Activated B cell treated with CpG ODN at 0.5 μM for 24 hours (primary cell): ENCODE measurements at places on chromosomes 6 and 20.

DNA sequence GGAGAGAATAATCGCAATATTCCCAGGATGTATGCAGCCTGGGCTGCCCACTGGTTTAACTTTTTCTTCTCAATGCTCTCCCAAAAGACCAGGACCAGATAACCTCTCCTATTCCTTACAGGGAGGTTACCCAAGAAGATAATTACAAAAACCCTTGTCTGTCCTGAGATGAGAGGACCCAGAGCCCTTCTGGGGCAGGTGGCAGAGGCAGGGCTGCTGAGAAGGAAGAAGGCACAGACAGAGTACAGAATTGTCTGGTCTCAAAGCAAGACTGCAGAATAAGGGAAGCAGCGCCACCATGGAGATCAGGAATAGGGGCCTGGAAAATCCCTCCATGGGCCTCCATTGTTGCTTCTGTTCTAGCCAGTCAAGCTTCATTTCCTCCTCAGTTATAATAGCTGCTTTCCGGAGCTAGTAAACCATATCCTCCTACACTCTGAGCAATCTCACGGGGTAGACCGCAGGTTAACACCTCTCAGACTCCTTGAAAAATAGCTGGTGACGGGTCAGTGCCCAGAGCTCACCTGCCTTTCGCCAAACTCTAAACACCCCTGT, 463 bp upstream of the HLA-DMB start:
- H3K27me3 ChIP-seq: no peaks in the 10 kb centered on the region
- peak overlapping the region; percentile 99 for H3K27ac ChIP-seq
- H3K4me1 ChIP-seq: peaks cover 84% of the 10 kb centered on the region
- peak overlapping the region; percentile 98 for H3K4me3 ChIP-seq

- no peaks in the 10 kb centered on the region for H3K27me3 ChIP-seq
- DNase-seq: no peak
- no peak overlapping the region for H3K27ac ChIP-seq
- H3K4me1 ChIP-seq: no peaks in the 10 kb centered on the region
Measured at GRCh38 chr6:19896693-19897010, 59.5 kb downstream of the ID4 start.

DNA sequence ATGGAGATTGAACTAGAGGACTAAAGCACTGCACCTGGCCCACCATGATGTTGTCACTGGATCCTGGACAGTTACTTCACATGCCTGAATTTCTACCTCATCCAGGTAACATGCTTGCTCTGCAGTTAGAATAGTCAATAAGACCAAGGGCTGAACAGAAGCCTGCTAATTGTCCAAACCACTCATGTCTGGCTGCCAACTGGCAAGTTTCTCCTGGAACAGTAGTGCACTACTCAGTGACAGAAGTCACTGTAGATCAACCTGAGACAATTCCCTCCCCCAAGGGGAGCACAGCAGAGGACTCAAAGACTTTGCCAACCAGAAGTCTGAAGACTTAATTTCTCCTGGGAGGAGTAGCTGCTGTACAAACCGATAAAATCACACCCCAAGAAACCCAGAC, 454.6 kb upstream of the MARCKS start:
- H3K4me1 ChIP-seq: no peaks in the 10 kb centered on the region
- no peaks in the 10 kb centered on the region for H3K27me3 ChIP-seq
- no peak overlapping the region for H3K27ac ChIP-seq
- DNase-seq: no peak
- H3K36me3 ChIP-seq: no peaks in the 10 kb centered on the region
- no peak overlapping the region for H3K4me3 ChIP-seq

DNA sequence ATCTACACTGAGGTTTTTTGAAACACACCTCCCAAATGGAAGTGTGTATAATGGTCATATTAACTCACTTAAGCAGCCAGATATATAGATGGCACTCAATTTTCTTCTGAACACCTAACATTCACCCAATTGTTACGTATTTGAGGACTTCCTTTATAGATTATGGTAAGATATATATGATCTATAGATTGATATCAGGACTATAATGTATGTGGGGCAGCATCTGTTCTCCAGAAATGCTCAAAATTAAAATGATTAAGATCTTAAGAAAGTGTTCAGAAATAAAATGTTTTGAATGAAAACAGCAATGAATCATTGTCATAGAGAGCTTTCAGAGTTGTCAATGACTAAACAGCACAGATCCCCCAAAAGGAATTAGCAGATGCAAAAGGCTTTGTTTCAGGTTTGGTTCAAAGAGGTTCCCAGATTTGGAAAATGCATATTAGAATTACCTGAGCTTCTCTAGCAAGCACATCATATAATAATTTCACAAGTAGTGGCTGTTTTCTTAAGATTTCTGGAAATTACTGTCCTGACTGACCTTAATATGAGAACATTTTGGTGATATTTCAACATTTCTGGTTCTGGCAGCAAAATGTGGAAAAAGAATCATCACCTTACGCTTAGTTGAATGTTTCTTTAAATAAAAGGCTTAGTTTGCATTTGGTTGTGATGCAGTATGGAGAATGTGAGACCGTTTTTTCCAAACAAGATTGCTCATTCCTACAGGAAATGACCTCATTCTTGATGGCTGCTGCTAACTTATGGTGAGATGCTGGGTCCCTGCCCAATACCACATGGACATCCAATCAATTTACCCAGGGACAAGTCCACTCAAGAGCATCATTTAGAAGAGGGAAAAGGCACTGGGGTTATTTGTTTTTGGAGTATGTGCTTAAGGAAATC, 31.5 kb downstream of the TRAF3IP2 start:
- H3K27ac ChIP-seq: peak overlapping the region; percentile 79
- peaks cover 58% of the 10 kb centered on the region for H3K36me3 ChIP-seq

- no peak overlapping the region for H3K27ac ChIP-seq
- no peaks in the 10 kb centered on the region for H3K4me1 ChIP-seq
- DNase-seq: no peak
- H3K4me3 ChIP-seq: no peak overlapping the region
- peaks cover 6% of the 10 kb centered on the region for H3K27me3 ChIP-seq
Measured at GRCh38 chr6:44662461-44663121, 275.1 kb downstream of the CDC5L start.

- H3K27ac ChIP-seq: no peak overlapping the region
- H3K36me3 ChIP-seq: peaks cover 32% of the 10 kb centered on the region
- H3K4me3 ChIP-seq: no peak overlapping the region
Measured at GRCh38 chr6:157400676-157401075, 19.7 kb downstream of the ZDHHC14 start.

- H3K4me1 ChIP-seq: peaks cover 75% of the 10 kb centered on the region
- no peaks in the 10 kb centered on the region for H3K36me3 ChIP-seq
- DNase-seq: no peak
- H3K27ac ChIP-seq: peak overlapping the region; percentile 95
Measured at GRCh38 chr6:159062976-159063375, 18.2 kb upstream of the TAGAP start.

- H3K4me1 ChIP-seq: no peaks in the 10 kb centered on the region
- H3K4me3 ChIP-seq: no peak overlapping the region
- no peak for DNase-seq
- no peak overlapping the region for H3K27ac ChIP-seq
Measured at GRCh38 chr6:142357879-142358278, 56.1 kb downstream of the ADGRG6 start.

GRCh38 chr20:16257021-16257420, 316.2 kb downstream of the KIF16B start:
- H3K27me3 ChIP-seq: no peaks in the 10 kb centered on the region
- no peak overlapping the region for H3K27ac ChIP-seq
- DNase-seq: no peak
- no peaks in the 10 kb centered on the region for H3K36me3 ChIP-seq
- no peak overlapping the region for H3K4me3 ChIP-seq
- no peaks in the 10 kb centered on the region for H3K4me1 ChIP-seq

- H3K4me3 ChIP-seq: no peak overlapping the region
- peaks cover 14% of the 10 kb centered on the region for H3K4me1 ChIP-seq
- no peak overlapping the region for H3K27ac ChIP-seq
- no peak for DNase-seq
- no peaks in the 10 kb centered on the region for H3K36me3 ChIP-seq
- H3K27me3 ChIP-seq: peaks cover 9% of the 10 kb centered on the region
Measured at GRCh38 chr6:15090145-15090579, 155.7 kb upstream of the JARID2 start.

- no peak overlapping the region for H3K4me3 ChIP-seq
- no peaks in the 10 kb centered on the region for H3K27me3 ChIP-seq
- no peaks in the 10 kb centered on the region for H3K4me1 ChIP-seq
- no peaks in the 10 kb centered on the region for H3K36me3 ChIP-seq
- DNase-seq: no peak
Measured at GRCh38 chr6:91874971-91875370, 1288.1 kb upstream of the MAP3K7 start.

- no peaks in the 10 kb centered on the region for H3K36me3 ChIP-seq
- H3K27ac ChIP-seq: no peak overlapping the region
- H3K27me3 ChIP-seq: no peaks in the 10 kb centered on the region
- peaks cover 2% of the 10 kb centered on the region for H3K4me1 ChIP-seq
Measured at GRCh38 chr6:36642913-36643817, 35.3 kb upstream of the CDKN1A start.

- no peaks in the 10 kb centered on the region for H3K27me3 ChIP-seq
- peaks cover 68% of the 10 kb centered on the region for H3K36me3 ChIP-seq
- no peak overlapping the region for H3K27ac ChIP-seq
- H3K4me1 ChIP-seq: peaks cover 54% of the 10 kb centered on the region
Measured at GRCh38 chr20:37193226-37193625, 13.9 kb upstream of the MROH8 start.

DNA sequence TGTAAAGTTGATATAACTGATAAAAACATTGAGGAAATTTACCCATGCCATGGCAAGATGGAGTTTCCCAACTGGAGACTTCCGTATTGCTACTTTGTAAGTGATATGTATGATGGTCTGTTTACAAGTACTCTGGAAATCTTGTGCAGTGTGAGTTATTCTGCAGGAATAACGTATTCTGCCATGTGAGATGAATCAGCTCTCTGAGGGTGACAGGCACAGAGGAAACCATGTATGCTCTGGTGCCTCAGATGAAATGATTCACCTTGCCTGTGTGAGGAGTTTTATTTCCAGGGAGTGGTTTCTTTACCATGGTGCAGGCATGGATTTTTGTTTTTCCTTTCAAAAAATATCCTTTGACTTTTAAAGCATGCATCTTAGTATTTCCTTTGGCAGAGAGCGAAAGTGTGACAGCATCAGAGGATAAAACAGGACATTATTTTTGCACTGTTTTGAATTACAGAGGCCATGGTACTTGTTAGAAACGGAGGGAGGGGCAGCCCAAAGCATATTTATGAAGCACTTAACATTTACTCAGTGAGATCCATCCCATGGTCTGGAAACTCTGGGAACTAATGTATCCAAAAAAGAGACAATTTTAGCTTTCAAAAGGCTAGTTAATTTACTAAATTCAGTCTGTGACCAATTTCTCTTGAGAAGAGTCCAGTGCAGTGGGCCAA, 36.0 kb upstream of the MTRF1L start:
- no peak for DNase-seq
- H3K36me3 ChIP-seq: no peaks in the 10 kb centered on the region
- H3K27ac ChIP-seq: no peak overlapping the region
- peaks cover 16% of the 10 kb centered on the region for H3K27me3 ChIP-seq
- no peak overlapping the region for H3K4me3 ChIP-seq

GRCh38 chr6:166830185-166830890, 126.0 kb downstream of the RNASET2 start:
- no peak for DNase-seq
- peak overlapping the region; percentile 3 for H3K4me3 ChIP-seq
- peaks cover 31% of the 10 kb centered on the region for H3K4me1 ChIP-seq

DNA sequence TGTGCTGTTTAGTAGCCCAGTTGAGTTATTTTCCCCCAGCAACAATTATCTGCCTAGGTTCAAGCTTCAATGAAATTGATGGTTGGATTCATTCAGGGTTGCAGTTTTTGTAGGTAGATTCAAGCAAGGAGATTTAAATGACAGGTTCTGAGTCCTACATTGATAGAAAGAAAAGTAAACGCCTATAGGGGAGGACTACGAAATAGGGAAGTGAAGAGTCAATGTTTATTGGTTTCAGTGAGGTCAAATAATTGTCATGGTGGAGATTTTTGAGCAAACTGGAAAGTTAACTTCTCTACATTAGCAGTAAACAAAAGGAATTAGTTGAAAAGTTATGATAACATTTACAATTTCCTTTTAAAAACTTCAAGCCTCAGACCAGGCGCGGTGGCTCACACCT, 734 bp upstream of the WFDC13 start:
- H3K4me3 ChIP-seq: no peak overlapping the region
- no peak overlapping the region for H3K27ac ChIP-seq
- peaks cover 9% of the 10 kb centered on the region for H3K4me1 ChIP-seq
- H3K27me3 ChIP-seq: peaks cover 11% of the 10 kb centered on the region
- no peaks in the 10 kb centered on the region for H3K36me3 ChIP-seq
- DNase-seq: no peak

DNA sequence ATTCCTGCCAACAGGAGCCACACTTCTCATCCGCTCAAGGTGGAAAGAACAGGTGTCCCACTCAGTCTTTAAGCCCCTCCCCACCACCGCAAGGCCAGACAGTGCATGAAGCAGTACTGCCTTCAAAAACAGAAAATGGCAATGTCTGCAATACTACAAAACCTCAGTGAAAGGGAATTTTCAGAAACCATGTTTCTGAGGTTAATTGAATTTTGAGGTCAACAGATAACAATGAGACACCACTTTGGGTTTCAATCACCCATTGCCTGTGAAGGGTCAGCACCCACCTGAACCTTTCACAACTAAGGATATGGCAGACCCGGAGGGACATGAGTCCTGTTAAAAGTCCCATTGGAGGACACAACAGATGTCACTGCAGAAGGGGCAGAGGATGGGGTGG, 13.0 kb downstream of the ZC3H12D start:
- H3K27me3 ChIP-seq: no peaks in the 10 kb centered on the region
- peaks cover 72% of the 10 kb centered on the region for H3K36me3 ChIP-seq
- no peak for DNase-seq
- peak overlapping the region; percentile 81 for H3K4me3 ChIP-seq
- H3K27ac ChIP-seq: peak overlapping the region; percentile 91

- H3K36me3 ChIP-seq: no peaks in the 10 kb centered on the region
- no peaks in the 10 kb centered on the region for H3K27me3 ChIP-seq
- no peak for DNase-seq
Measured at GRCh38 chr20:10705801-10706459, 32.1 kb upstream of the JAG1 start.

GRCh38 chr20:63567386-63568169, 6.5 kb downstream of the HELZ2 start:
- no peaks in the 10 kb centered on the region for H3K27me3 ChIP-seq
- H3K36me3 ChIP-seq: peaks cover 8% of the 10 kb centered on the region
- peak overlapping the region; percentile 68 for H3K4me3 ChIP-seq
- H3K27ac ChIP-seq: peak overlapping the region; percentile 75
- H3K4me1 ChIP-seq: peaks cover 31% of the 10 kb centered on the region

DNA sequence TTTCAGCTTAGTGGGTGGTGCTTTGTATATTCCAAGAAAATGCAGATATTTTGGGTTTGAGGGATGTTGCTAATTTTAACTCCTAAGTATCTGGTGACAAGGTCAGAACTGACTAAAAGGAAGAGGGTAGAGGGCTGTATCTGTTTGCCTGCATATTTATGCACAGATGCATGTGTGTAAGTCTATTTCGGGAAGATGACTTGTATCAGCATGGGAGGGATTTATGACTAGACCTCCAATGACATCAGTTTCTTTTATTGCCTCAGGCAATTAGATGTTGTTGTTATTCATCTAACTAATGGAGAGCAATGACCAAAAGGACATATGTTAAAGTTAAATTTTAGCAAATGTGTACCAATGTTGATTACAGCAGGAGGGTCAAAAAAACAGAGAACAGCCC, 734.3 kb downstream of the QKI start:
- no peak for DNase-seq
- H3K36me3 ChIP-seq: no peaks in the 10 kb centered on the region
- H3K4me1 ChIP-seq: no peaks in the 10 kb centered on the region
- H3K4me3 ChIP-seq: no peak overlapping the region
- no peaks in the 10 kb centered on the region for H3K27me3 ChIP-seq

- H3K4me1 ChIP-seq: peaks cover 3% of the 10 kb centered on the region
- no peak for DNase-seq
- H3K4me3 ChIP-seq: no peak overlapping the region
- no peak overlapping the region for H3K27ac ChIP-seq
- H3K27me3 ChIP-seq: no peaks in the 10 kb centered on the region
- H3K36me3 ChIP-seq: peaks cover 32% of the 10 kb centered on the region
Measured at GRCh38 chr20:21237956-21238799, 65.0 kb upstream of the XRN2 start.
